ENCODE measurements at places on chromosomes 7 and 10.

- peak; percentile 78 for DNase-seq
Measured at GRCh38 chr7:66050990-66051448, 24.6 kb upstream of the ASL start.

GRCh38 chr10:13340068-13340467 is 8.0 kb downstream of the SEPHS1 start:
- no peak for DNase-seq

GRCh38 chr10:61900829-61901792 is at the start of gene ARID5B:
TSS of gene ARID5B (plus strand) at chr10:61901699. CDS start at chr10:61901710, 11 bp downstream.
- no peak for DNase-seq

GRCh38 chr10:4947635-4948596 is 15.3 kb upstream of the AKR1C1 start:
- peak; percentile 74 for DNase-seq

GRCh38 chr10:86367152-86367951 is 757 bp upstream of the GRID1 start:
- no peak for DNase-seq

GRCh38 chr7:150738591-150739001 is 1.4 kb downstream of the GIMAP5 start:
- no peak for DNase-seq

DNA sequence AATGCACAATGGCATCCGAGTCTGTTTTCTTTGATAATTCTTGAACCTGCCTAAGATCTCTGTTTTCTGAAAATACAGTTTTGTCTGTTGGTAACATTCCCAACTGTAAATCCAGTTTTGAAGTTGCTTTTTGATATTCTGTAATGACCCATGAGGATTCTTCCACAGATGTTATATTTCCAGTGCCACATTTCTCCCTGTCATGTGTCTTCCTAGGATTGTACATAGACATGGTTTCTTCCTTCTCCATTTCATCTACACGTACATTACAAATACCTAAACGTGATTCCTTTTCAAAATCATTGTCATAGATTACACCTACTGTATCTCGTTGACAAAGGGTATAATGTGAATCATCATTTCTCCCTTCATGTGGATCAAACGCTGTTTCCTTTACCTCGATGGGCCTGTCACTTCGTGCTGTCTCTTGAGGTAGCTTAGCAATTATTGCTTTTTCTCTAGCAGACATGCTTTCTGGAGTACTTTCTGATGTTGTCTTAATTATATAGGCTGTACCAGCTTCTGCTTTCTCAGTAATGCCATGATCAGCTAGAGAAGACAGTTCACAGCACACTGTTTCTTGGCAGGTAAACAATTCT is 40.3 kb downstream of the PPP1R3A start:
- DNase-seq = no peak

DNA sequence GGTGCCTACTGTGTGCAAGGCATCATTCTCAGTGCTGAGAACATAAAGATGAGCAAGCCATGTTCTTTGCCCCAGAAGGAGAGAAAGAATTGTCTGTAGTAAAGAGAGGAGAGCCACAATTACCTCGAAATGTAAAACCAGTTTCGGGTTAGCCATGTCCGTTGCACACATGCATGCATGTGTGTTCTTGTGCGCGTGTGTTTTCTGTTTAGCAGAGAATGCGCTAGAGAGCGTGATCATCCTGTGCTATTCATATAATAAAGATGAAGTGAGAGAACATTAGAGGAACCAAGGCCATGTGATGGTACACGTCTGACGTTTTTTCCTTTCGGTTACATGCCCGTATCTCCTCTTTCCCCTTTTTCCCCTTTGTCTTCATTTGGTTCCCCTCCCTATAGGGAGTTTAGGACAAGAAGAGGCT is 158.2 kb downstream of the CELF2 start:
- no peak for DNase-seq

GRCh38 chr10:100987685-100988049 is 324 bp downstream of the TWNK start:
- no peak for DNase-seq

DNA sequence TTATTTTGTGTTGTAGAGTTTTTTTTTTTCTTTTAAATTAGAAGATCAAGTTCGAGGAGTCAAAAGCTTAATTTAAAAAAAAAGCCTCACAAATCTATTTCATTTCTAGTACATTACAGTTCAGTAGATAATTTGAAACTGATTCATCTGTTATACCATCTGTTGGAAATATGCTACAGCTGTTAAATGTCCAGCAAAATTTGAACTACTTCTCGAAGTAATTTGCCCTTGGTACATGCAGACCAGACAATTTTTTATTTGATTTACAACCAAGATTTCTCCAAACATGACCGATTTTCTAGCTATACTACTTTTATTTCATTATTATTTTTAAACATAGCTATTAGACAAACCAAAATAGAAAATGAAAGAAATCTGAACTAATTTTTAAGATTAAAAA is 647.9 kb downstream of the CNTNAP2 start:
- DNase-seq = no peak

GRCh38 chr7:25852211-25852938 is 299.6 kb upstream of the NFE2L3 start:
- no peak for DNase-seq

GRCh38 chr7:2796358-2797352 is 47.5 kb downstream of the GNA12 start:
- no peak for DNase-seq

DNA sequence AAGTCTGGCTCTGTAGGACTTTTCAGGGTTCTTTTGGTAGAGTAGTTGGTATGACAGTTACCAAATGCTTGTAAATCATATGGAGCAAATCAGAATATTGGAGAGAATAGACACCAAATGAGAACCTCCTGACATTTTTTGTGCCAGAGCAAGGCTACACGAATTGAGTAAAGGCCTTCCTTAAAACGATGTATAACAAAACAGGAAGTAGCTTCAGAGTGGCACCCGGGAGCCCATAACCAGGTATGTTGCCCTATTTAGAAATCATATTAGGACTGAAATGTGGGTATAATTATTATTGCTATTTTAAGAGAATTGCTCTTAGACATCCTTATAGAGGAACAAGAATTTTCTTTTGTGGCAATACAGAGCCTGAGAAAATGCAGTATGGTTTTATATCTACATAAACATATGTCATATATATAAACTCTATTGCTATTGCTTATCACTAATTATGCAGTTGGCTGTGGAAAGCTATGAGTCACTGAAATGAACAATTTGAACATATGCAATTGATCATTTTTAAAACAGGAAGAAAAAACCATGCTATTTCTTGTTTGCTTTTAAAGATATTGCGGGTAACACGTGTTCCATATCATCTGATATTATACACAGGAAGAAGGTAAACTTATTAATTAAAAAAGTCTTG is 197.4 kb upstream of the MTPN start:
- DNase-seq = no peak

- no peak for DNase-seq
Measured at GRCh38 chr10:11379771-11380170, 231.7 kb downstream of the USP6NL start.

DNA sequence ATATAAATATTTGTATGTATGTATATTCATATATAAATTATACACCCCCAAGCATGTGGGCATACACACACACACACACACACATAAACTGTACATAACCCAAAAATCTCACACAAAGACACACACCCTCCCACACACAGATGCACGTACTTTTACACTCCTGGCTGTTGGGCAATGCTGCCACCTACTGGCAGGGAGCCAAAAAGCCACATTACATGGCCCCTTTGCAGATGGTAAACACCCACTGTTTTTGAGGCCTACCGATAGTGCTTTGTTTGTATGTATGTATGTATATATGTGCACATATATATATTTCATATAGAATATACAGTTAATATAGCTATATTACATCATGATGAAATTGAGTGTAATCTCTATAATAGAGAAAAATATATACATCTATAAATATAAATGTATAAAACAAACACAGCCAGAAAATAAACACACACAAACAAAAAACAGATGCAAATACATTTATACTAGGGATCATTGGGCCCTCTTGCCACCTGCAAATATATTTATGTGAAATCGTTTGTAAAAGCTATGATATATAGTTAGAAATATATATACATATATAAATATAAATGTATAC is 120.1 kb upstream of the ACBD5 start:
- DNase-seq = peak; percentile 24

GRCh38 chr7:129462420-129462819 is 28.2 kb downstream of the STRIP2 start:
- DNase-seq = no peak

DNA sequence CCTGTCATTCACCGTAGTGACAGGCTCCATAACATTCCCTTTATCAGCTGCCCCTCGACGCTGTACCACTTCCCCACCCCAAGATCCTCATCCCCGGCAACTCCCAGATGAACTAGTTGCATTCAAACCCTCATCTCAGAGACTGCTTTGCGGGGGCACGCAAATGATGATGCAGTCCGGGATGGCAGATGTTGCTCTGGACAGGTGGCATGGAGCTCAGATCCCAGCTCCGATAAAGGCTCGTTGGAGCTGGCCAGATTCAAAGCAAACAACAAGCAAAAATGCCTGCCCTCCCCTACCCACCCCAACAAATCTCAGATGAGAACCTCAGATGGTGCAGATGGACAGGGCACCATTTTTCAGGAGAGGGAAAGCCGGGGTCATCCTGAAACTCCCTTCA is 46.7 kb downstream of the CARD11 start:
- DNase-seq = no peak

DNA sequence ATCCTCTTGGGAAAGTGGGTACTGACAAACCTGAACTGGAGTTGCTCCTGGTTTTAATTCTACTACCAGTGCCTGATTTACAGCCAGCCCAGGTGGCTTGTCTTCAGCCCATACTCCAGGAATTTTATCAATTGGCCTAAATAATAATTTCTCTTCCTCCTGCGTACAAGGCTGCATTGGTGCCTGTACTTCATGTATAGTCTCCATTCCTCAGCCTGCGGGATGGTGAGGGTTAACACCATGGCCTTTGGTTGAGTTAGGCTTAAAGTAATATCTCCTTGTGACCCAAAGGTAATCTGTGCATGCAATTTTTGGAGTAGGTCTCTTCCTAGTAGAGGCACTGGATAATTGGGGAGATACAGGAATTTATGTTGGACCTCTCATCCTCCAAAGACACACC is 5.5 kb upstream of the ZNF117 start:
- DNase-seq = no peak

GRCh38 chr7:137331378-137331777 is 12.2 kb downstream of the PTN start:
- no peak for DNase-seq

DNA sequence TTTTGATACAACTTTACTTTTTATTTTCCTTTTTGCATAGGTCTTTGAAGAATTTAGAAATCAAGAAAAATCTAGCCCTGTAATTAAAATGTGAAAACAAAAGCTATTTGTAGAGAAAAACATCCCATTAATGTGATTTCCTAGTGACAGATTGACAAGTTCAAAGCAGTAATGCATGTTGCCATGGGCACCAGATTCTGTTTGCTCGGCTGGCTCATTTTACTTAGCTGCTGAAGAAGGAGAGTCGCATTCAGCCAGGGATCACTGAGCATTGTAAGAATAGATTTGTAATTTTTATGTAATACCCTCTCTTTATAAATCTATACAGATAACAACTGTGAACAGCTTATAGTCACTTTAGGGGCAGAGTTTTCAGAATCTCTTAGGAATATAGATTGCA is 28.5 kb downstream of the DNAJB9 start:
- DNase-seq = no peak

DNA sequence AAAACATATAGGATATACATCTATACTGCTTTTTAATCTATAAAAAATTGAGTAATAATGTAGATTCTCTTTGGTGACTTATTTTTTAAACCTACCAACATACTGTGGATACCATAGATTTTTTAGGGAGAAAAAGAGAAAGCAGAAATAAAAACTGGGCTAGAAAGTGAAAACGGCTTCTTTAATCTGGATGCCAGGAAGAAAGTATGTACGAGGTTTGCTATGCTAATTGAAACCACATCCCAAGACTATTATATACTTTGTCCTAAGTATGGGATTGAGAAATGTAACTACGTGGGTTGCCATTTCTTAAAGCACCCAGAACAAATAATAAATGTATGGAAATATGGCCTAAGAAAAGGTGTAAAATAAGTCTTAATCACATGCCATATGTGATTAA is 129.0 kb upstream of the NFE2L3 start:
- no peak for DNase-seq

DNA sequence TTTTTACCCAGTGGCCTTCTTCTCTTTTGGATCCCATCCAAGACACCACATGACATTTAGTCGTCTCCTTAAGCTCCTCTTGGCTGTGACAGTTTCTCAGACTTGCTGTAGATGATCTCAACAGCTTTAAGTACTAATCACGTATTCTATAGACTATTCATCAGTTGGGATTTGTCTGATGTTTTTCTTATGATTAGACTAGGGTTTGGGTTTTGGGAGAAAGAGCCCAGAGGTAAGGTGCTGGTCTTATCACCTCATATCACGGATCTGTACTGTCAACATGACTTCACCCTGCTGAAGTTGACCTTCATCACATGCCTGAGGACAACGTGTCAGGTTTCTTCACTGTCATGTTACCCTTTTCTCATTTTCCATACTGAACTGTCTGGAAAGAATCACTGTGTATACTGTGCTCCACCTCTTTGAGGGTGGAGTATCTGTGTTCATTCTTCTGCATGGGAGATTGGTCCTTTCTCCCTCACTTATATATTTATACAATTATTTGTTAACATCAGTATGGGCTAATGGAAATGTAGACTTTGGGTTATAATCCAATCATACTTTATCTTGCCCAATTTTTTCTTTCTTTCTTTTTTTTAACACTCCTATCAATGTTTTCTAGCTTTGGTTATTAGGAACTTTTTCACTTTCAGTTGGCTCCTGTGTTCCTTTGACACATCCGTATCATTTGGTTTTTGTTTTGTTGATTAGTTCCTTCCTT is 6.4 kb upstream of the HKDC1 start:
- DNase-seq = no peak

GRCh38 chr7:120993553-120994191 is 5.2 kb downstream of the CPED1 start:
- DNase-seq = no peak

- no peak for DNase-seq
Measured at GRCh38 chr10:121296881-121297585, 301.2 kb downstream of the FGFR2 start.

GRCh38 chr7:4205828-4206227 is 476.3 kb upstream of the FOXK1 start:
- no peak for DNase-seq

DNA sequence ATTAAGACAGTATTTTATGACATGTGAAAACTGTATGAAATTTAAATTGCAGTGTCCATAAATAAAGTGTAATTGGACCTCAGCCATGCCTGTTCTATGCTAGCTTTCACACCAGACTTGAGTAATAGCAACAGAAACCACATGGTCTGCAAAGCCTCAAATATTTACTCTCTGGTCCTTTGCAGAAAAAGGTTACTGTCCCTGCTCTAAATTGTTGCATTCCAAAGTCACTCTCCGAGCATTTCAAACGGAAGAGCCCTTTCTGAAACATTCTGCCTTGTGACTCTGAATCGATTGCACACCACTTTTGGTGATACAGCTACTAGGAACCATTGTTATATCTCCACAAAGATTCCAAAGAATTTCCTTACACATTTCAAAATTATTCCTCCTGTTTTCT is 81.0 kb upstream of the STK17A start:
- peak; percentile 53 for DNase-seq

Data from non-pigmented ciliary epithelial cell (primary cell).